ENCODE measurements at places on chromosomes 1 and 21. TPM values are rescaled to one million over a fixed set of nuclear protein-coding genes. Genes with fewer than 3 reads are reported as not detected.

The MOV10 gene
- 35.0 TPM for polyA plus RNA-seq

GRCh38 chr1:63679076-63679475 lies 85.9 kb downstream of the PGM1 start:
- DNase-seq = no peak

The USH2A gene
- polyA plus RNA-seq = 0.01 TPM

The CCDC24 gene
- polyA plus RNA-seq = 6.2 TPM

DNA sequence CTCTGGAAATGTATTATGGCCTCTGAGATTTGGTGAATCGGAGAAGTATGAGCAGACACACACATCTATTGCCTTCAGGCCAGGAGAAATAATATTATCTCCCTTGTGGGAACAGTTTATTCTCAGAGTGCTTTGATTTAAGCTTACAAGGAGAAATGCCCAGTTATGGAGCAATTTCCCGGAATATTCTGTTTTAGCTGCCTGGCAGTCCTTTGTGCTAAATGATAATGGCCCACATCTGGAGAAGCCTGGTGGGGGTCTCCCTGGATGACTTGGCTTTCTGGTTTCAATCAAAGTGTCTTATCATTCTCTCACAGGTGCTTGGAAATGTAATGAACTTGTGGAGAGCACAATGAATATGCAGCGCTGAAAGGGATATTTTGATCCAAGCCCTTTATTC lies 389.6 kb upstream of the USP24 start:
- no peak for DNase-seq

Data from ovary (tissue), 10 donors.